SJCRH30 (cell line): ENCODE measurements at places on chromosomes 16 and 17. TPM values are rescaled to one million over a fixed set of nuclear protein-coding genes. Genes with fewer than 3 reads are reported as not detected.

GRCh38 chr16:22665048-22665797 is 148.7 kb upstream of the HS3ST2 start:
- no peak for DNase-seq
- H3K27ac ChIP-seq: no peak overlapping the region
- H3K4me3 ChIP-seq: no peak overlapping the region
- H3K27me3 ChIP-seq: peaks cover 5% of the 10 kb centered on the region; the same call in 1 of the 2 replicates
- no peaks in the 10 kb centered on the region for H3K36me3 ChIP-seq
- H3K4me1 ChIP-seq: peaks cover 2% of the 10 kb centered on the region; the same call in 1 of the 2 replicates

The CCL1 gene
- total RNA-seq: not detected in 2 replicates

GRCh38 chr16:14559809-14560241 is 70.2 kb downstream of the PARN start:
- no peaks in the 10 kb centered on the region for H3K27me3 ChIP-seq
- H3K36me3 ChIP-seq: no peaks in the 10 kb centered on the region; the same call in none of the 2 replicates
- no peak overlapping the region for H3K27ac ChIP-seq
- H3K4me3 ChIP-seq: no peak overlapping the region
- no peaks in the 10 kb centered on the region for H3K4me1 ChIP-seq

- DNase-seq: peak; percentile 27
- H3K36me3 ChIP-seq: no peaks in the 10 kb centered on the region
- H3K27ac ChIP-seq: no peak overlapping the region
- H3K27me3 ChIP-seq: no peaks in the 10 kb centered on the region
- H3K4me3 ChIP-seq: no peak overlapping the region
- H3K4me1 ChIP-seq: no peaks in the 10 kb centered on the region; the same call in 1 of the 2 replicates
Observed at GRCh38 chr16:4058386-4058785, 57.9 kb downstream of the ADCY9 start.

The IGFALS gene
- not detected in 2 replicates for total RNA-seq

- no peaks in the 10 kb centered on the region for H3K27me3 ChIP-seq
- H3K36me3 ChIP-seq: no peaks in the 10 kb centered on the region
- peaks cover 52% of the 10 kb centered on the region for H3K4me1 ChIP-seq
- peak; percentile 62 for DNase-seq
- H3K4me3 ChIP-seq: no peak overlapping the region
Observed at GRCh38 chr16:65786916-65787315, 579.6 kb upstream of the CDH5 start.

The RPTOR gene
- 38.3 and 43.6 TPM in 2 replicates for total RNA-seq
